ENCODE measurements at places on chromosomes 16 and 17.

DNA sequence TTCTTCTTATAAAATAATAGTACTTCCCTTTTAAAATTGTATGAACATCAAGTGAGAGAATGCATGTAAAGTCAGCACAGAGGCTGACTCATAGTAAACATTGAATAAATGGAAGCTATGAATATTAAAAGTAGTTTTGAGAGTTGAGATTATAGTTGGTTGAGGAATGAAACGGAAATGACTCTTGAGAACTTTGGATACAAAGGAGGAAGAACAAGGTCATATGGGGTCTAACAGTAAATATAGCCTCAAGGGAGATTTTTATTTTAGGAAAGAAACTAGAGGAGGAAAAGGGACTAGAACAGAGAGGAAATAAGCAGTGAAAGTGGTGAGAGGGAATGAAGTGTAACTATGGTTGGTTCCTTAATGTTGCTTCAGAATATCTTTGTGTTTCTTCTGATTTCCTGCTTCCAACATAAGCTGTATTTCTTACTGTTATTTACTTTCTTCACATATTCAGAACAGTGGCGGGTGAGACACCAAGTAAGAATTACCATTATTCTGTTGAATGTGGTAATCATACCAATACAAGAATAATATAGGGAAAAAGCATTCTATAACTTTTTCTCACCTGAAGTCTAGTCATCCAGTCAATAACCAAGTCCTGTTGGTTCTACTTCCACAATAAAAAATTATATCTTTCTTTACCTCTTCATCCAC lies 165.1 kb downstream of the CHD9 start:
- no peak for DNase-seq

GRCh38 chr17:8447799-8448198 lies 12.1 kb downstream of the NDEL1 start:
- DNase-seq = no peak

DNA sequence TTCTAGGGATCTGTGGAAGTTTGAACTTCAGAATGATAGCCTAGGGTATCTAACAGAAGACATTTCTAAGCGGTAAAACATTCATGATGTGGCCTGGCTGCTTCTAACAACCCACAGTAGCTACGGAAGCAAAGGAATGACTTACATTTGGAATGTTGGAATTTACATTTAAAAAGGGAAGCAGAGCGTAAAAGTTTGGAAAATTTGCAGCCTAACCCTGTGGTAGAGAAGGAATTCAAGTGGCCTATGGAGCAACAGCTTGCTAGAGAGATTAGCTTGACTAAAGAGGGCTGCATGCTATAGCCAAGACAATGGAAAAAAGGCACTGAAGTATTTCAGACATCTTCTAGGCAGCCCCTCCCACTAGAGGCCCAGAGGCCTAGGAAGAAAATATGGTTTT lies 50.1 kb downstream of the HNF1B start:
- DNase-seq = no peak

GRCh38 chr17:50977487-50978159 lies 111.5 kb upstream of the TOB1 start:
- no peak for DNase-seq
